Left lung (tissue), 14 donors: ENCODE measurements at places on chromosomes 1 and 21. TPM values are rescaled to one million over a fixed set of nuclear protein-coding genes. Genes with fewer than 3 reads are reported as not detected.

The SLFNL1 gene
- polyA plus RNA-seq: 1.2 TPM

The PLA2G2D gene
- polyA plus RNA-seq: 0.07 TPM

DNA sequence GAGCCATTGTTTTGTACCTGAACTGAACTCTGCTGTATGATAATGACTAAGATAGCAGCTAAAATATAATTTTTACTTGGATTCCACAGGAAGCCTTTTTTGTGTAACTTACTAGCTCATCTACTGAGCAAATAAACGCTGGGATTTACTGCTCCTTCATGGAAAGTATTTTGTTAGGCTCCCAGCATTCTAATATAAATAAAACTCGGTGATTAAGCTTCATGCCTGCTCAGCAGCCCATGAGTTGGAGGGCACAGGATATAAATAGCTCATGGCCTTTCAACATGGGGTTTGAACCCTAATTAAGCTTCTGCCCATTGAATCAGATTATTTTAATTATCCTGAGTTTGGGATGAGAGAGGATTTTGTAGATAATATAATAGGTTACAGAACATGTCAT lies 180.0 kb downstream of the PCP4 start:
- no peaks in the 10 kb centered on the region for H3K4me1 ChIP-seq
- no peaks in the 10 kb centered on the region for H3K36me3 ChIP-seq
- no peak overlapping the region for H3K27ac ChIP-seq
- no peak overlapping the region for H3K4me3 ChIP-seq
- no peak for DNase-seq
- H3K27me3 ChIP-seq: no peaks in the 10 kb centered on the region

DNA sequence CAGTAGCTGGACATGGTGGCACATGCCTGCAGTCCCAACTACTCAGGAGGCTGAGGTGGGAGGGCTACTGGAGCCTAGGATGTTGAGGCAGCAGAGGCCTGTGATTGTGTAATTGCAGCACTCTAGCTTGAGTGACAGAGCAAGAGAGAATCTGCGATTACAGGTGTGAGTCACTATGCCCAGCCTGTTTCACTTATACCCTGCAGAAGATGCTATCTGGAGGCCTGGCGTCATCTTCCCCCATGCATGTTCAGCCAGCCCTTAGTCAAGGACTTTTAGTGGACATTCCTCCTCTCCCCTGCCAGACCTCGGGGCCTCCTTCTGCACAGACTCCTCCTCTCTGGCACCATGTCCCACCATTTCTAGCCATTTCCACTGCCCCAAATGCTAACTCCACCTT lies 36.3 kb upstream of the RCC2 start:
- H3K27me3 ChIP-seq: no peaks in the 10 kb centered on the region
- H3K4me3 ChIP-seq: no peak overlapping the region
- DNase-seq: no peak
- H3K4me1 ChIP-seq: no peaks in the 10 kb centered on the region

- H3K4me1 ChIP-seq: no peaks in the 10 kb centered on the region
- H3K36me3 ChIP-seq: no peaks in the 10 kb centered on the region
- no peak overlapping the region for H3K27ac ChIP-seq
- H3K4me3 ChIP-seq: no peak overlapping the region
Observed at GRCh38 chr1:193919827-193920226, 733.4 kb upstream of the B3GALT2 start.

The C8B gene
- not detected for polyA plus RNA-seq

The HRNR gene
- 0.18 TPM for polyA plus RNA-seq

The VWA5B1 gene
- polyA plus RNA-seq: 0.68 TPM

DNA sequence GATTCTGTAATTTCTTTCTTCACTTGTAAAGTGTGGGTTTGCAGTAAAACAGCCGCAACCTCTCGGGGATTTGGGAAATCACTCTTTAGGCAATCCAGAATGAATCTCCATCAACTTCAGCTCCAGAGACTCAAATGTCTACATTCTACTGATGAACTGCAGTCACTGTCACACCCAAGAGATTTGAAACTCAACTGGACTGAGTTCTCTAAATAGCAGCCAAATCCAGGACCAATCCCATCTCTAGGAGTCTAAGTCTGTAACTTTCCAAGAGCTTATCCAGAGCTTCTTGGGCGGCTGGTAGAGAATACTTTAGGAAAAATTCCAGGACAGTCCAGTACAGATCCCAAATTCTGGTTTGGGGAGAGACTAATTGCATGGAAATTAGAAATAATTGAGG lies 62.9 kb downstream of the ADAMTS1 start:
- H3K4me3 ChIP-seq: no peak overlapping the region
- no peaks in the 10 kb centered on the region for H3K27me3 ChIP-seq
- no peaks in the 10 kb centered on the region for H3K4me1 ChIP-seq

- H3K4me1 ChIP-seq: no peaks in the 10 kb centered on the region
- no peaks in the 10 kb centered on the region for H3K36me3 ChIP-seq
- H3K4me3 ChIP-seq: no peak overlapping the region
- H3K27me3 ChIP-seq: no peaks in the 10 kb centered on the region
- no peak overlapping the region for H3K27ac ChIP-seq
Observed at GRCh38 chr1:246029616-246030015, 477.5 kb downstream of the SMYD3 start.

- H3K4me1 ChIP-seq: no peaks in the 10 kb centered on the region
- H3K27ac ChIP-seq: no peak overlapping the region
- H3K4me3 ChIP-seq: no peak overlapping the region
- peaks cover 22% of the 10 kb centered on the region for H3K36me3 ChIP-seq
- no peaks in the 10 kb centered on the region for H3K27me3 ChIP-seq
- DNase-seq: no peak
Observed at GRCh38 chr1:246748006-246748405, 23.8 kb downstream of the SCCPDH start.

The MPZ gene
- polyA plus RNA-seq: 2.3 TPM

DNA sequence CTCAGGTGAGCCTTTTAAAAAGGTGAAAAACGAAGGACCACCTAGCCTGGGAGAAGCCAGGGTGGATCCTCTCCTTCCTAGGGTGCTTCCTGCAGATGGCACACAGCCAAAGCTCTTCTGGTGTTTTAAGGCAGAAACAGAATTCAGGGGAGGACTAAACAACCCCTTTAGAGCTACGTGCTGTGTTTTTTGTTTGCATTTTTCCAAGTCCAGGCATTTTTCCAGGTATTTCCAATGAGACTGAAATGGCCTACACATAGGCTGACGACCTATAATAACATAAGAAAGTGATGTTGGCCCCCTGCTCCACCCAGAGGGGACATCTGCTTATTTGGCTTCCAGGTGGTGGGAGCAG lies 83.8 kb downstream of the CAPZB start:
- no peaks in the 10 kb centered on the region for H3K36me3 ChIP-seq
- DNase-seq: no peak
- peak overlapping the region; percentile 75 for H3K27ac ChIP-seq
- H3K27me3 ChIP-seq: no peaks in the 10 kb centered on the region
- H3K4me3 ChIP-seq: no peak overlapping the region
- H3K4me1 ChIP-seq: peaks cover 57% of the 10 kb centered on the region

DNA sequence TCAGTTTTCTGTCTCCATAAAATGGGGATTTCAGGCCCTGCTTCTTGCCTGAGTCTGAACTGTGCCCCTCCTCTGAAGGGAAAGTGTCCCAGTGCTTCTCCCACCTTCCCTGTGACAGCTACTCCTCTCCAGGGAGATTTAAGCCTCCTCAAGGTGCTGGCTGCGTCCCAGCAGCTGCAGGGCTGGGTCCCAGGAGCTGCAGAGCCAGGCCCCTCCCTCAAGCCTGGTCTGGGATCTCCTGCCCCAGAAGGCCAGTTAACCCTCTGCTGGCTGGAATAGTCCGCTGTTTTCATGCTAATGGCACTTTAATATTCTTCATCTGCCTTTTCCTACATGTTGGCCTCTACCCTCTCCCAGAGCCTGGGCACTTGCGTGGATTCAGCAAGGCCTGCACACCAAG lies 99.0 kb downstream of the PLXNA2 start:
- H3K27ac ChIP-seq: no peak overlapping the region
- H3K4me3 ChIP-seq: no peak overlapping the region
- H3K36me3 ChIP-seq: no peaks in the 10 kb centered on the region

The OLIG2 gene
- not detected for polyA plus RNA-seq

The OR6K6 gene
- polyA plus RNA-seq: not detected

The RIPPLY3 gene
- 2.0 TPM for polyA plus RNA-seq

The NECTIN4 gene
- 11.1 TPM for polyA plus RNA-seq
